ENCODE measurements at places on chromosomes 6 and 20.

GRCh38 chr6:150418827-150419594, 50.2 kb downstream of the IYD start:
- no peak for DNase-seq

DNA sequence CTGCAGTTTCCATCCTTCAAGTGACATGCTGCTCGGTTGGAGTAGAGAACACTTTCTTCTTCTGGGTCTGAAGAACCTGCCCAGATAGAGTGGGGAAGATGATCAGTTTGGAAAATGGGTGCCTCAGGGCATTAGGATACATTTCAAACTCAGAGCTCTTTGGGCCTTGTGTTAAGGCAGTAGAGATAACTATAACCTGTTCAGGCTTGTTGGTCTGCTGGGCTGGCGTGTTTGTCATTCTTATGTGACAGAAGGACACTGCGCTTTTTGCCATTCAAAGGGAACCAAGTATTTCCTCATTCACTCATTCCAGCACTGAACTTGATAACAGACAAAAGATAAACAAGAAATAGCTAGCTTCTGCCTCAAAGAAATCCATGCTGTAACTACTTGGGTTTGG, 3.8 kb downstream of the TOMM34 start:
- no peak for DNase-seq

DNA sequence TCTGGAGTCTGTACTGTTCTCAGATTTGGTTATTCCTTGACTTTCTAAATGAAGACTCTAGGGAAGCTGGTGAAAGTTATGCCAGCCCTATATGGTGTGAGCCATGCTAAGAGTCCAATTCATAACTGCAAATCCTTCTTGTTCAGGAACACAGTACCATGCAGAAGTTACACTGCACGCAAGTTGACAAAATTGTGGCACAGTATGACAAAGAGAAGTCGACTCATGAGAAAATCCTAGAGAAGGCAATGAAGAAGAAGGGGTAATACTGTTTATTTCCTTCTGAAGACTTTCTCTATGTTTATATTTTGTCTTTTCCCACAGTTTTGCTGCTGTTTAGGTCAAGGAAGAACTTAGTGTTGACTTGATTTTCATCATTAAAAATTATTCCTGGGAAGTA, 61.2 kb upstream of the LAMP5 start:
- no peak for DNase-seq

DNA sequence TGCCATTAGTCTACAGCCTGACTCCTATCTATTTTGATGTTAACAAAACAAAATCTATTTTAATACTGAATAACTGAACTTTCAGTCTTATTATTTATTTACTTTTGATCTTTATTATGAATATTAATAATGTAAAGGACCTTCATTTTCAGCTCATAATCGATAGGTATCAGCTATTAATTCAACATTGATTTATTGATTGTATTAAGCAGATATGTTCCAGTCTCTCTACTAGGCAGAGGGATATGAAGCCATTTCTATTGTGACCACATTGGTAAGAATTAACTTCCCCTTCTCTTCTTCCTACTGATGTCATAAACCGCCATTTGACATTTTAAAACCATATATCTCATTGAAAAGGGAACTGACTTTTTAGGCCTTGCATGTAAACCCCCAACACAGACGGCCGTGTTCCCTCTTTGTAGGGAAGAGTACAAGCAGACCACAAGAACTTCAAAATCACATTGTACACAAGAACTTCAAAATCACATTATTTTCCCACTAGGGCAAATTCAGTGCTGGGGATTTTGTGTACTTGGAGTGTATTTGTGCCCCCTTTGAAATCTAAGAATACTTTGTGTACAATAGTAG, 69.5 kb upstream of the FABP7 start:
- no peak for DNase-seq

DNA sequence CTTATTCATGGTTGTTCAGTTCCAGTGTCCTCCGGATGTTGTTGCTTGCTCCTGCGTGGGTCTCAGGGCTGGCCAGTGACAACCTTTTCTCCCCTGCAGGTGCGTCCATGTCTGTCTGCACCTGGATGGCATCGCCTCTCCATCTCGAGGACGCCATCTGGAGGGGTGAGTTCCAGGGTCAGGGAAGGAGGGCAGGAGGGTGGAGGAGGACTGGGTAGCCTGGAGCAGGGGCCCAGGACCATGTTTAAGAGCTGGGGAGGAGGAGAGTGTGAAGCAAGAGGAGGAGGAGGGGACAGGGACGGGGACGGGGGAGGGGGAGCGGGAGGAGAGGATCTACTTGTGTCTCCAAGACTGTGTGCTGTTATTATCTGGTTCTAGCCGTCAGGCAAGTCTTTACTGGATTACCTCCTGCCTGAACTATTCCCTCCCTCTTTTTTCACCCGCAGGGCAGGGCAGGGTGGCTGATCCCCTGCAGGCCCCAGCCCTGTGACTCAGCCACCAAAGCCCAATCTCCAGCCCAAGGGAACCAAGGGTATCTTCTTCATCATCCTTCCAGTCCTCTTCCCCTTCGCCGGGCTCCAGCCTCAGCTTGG, 32.2 kb upstream of the TULP1 start:
- DNase-seq = no peak

DNA sequence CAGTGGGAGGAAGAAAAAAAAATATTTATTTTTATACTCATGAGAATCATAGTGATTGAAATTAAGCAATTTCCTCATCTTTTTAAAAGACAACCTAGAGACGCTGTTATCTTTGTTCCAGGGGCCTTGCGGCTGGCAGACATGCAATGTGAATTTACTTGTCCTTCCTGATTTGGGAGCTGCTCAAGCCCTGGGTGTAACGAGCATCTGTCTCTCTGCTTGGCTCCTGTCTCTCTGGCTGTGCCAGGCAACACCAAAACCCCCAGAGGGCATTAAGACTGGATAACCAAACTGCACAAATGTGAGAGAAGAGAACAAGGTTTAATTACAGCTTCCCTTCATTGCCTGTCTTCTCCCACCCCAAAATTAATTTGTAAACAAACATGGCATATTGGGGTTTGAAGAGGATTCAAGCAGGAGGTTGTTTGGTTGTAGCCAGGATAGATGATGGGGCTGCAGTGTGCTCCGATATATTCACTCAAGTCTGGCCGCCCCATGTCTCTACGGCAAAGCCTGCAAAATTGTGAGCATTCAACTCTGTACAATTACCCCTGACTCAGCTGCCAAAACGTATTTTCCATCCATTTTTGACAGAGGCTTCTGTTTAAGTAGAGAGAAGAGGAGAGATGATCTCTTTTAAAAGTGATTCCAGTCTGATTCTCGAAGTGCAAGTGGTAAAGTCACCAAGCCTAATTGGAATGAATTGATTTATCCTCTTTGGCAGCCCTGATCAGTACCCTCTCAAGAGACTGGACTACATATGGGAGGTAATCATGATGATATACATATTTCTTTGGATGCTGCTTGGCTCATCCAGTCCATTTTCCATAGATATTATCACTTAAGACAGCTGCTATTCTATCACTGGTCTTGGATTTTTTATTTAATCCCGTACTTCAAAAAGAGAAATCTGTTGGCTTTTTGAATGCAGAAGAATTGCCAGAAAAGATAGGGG, 170.2 kb downstream of the SLC24A3 start:
- no peak for DNase-seq

GRCh38 chr6:26017632-26017966, 55.0 kb downstream of the TRIM38 start:
- DNase-seq = no peak

DNA sequence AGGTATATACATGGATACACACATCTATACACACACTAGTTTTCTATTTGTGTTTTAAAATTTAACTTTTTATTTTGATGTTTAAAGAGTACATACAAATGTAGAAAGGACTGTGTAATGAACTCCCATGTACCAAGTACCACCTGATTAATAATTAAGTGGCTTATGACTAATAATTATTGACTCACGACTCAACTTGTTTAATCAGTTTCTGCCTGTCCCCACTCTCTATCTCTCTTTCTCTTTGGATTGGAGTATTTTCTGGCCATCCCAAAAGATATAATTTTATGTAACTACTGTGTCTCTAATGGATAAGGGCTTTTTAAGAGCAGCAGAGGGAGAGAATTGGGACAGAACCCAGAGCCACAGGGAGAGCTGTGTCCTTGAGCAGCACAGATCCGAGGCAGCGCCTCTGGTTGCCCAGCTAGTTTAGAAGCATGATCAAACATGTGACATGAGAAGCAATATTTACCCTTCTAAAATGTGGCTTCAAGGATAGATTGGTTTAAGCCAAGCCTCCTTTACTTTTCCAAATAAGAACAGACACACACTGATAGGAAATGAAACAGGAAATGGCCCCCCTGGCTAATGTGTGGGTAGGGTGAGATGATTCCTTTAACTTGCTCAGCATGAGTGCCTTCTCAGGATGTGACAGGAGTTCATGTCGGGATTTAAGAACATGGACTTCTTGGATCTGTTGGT, 81.0 kb downstream of the ERMARD start:
- no peak for DNase-seq

DNA sequence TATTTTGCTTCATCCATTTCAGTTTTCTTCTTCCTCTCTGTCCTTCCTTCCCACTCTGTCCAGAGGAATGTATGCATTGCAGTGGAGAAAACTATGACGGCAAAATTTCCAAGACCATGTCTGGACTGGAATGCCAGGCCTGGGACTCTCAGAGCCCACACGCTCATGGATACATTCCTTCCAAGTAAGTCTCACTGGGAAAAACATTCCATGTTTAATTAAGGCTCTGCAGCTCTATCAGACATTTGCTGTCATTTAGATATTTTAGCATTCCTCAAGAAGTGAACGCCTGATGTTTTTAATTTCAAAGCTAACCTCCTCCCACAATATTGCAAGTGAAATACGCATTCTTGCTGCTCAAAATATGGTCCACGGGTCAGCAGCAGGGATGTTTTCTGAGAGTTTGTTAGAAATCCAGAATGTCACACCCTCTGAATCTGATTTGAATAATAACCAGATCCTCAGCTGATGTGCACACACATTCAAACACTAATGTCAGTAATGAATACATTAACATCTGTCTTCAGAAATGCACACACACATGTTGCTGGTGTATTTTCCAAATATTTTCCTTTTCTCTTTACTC, 12.8 kb downstream of the PLG start:
- no peak for DNase-seq

DNA sequence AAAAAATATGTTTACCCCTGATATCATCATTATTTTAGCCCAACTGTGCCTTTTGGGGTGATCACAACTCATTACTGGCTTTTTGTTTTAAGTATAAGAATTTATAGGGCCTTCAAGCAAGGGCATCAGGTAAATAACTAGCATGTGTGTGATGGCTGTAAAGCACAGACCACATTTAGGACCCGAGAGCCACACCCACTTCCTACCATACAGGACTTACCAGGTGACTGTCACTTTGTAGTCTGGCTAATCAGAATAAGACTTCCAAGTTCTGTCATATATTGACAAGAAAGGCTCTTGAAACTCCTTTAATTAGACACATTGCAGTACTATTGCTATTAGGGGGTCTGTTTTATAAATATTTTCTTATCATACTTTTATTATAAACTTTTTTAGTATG, 31.1 kb downstream of the TMEM242 start:
- DNase-seq = no peak

GRCh38 chr6:133980168-133980567, 27.1 kb downstream of the TBPL1 start:
- no peak for DNase-seq

- no peak for DNase-seq
Measured at GRCh38 chr6:135331002-135331401, 149.9 kb downstream of the MYB start.

GRCh38 chr20:34070859-34071258, 41.2 kb downstream of the EIF2S2 start:
- DNase-seq = no peak

- DNase-seq = no peak
Measured at GRCh38 chr6:16782278-16782677, 21.0 kb upstream of the ATXN1 start.

DNA sequence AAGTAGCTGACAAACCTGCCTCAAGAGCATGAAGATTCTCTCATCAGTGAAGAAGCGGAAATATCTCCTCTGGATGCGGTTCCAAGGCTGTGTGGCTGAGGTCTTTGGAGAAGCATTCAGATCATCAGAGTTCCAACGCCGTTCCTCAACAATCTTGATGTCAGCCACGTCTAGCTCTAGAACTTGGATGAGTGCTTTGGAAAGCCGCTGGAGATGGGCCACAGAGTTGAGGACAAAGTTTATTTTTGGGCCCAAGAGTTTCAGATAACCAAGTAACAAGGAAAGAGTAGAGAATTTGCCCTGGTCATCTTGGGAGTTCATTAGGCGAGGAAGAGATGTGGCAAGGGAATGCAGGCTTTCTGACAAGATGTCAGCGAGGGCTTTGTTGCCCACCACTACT, 20.9 kb downstream of the TTI1 start:
- DNase-seq = no peak

DNA sequence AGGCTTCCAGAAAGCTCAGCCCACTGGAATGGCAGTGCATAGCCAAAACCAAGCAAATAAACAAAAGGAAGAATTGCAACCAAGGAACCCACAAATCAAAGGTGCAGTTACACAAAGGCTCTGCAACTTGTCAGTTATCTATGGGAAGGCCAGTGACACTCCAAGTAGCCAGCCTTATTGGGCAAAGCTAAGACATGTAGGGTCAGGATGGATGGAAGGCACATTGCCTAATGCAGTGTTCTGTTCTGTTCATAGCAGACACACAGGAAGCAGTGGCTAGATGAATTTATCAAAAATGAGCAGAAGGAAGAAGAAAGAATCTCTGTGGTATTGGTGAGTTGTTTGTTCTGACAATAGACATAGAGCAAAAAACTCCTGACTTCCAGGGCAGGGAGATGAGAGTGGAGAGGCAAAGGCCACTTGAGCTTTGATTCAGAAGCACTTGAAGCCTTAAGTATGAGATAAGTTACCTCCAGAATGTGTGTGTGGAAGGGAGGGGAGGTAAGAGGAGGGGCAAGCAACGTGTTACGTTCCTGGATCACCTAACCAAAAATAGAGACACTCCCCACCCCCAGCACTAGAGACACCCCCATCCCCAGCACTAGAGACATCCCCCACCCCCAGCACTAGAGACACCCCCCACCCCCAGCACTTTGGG, 57.9 kb upstream of the AKAP12 start:
- no peak for DNase-seq

DNA sequence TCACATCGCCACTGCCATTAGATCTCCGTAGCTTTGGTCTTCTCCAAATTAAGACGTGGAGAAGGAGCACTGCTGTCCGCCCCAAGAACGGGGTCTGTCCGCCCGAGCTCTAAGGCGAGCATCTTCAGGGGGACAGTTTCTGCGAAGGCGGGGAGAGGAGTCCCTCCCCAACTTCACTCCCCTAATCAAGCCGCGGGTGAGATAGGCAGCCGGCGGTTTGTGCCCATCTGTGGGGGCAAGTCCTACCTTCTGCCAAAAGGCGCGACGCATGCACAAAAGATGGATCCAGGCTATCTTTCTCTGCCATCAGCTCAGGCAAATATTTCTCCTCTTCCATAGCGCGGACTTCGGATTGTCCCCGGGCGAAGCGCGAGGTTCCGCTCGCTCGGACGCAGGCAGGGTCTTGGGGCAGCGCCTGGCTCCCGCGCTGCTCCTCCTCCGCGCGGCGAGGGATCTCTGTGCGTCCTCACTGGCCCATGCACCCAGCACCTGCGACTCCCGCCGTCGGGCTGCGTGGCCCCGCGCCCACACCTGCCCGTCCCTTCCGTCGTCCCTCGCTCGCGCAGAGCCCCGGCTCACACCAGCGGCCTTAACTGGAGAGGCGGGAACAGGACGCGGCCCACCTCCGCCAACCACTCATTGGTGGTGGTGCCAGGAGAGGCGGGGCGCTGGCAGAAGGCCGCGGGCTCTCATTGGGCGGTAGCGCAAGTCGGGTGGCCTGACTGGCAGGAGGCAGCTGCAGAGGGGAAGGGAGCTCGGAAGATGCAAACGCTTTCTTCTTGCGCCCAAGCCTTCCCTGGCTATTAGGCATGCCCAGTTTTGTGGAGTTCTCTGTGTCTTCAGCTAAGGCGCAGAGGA, at the start of gene KHDRBS2:
TSS of gene KHDRBS2 (minus strand) at position 614 of the 858 bp plus-strand sequence.
- no peak for DNase-seq

GRCh38 chr6:139423037-139423703, 48.7 kb upstream of the CITED2 start:
- DNase-seq = no peak
